ENCODE measurements at places on chromosomes 4 and X. TPM values are rescaled to one million over a fixed set of nuclear protein-coding genes. Genes with fewer than 3 reads are reported as not detected.

- no peaks in the 10 kb centered on the region for H3K4me1 ChIP-seq
- no peak for DNase-seq
- H3K27ac ChIP-seq = no peak overlapping the region
Measured at GRCh38 chrX:113399506-113400192, 559.0 kb upstream of the AMOT start.

DNA sequence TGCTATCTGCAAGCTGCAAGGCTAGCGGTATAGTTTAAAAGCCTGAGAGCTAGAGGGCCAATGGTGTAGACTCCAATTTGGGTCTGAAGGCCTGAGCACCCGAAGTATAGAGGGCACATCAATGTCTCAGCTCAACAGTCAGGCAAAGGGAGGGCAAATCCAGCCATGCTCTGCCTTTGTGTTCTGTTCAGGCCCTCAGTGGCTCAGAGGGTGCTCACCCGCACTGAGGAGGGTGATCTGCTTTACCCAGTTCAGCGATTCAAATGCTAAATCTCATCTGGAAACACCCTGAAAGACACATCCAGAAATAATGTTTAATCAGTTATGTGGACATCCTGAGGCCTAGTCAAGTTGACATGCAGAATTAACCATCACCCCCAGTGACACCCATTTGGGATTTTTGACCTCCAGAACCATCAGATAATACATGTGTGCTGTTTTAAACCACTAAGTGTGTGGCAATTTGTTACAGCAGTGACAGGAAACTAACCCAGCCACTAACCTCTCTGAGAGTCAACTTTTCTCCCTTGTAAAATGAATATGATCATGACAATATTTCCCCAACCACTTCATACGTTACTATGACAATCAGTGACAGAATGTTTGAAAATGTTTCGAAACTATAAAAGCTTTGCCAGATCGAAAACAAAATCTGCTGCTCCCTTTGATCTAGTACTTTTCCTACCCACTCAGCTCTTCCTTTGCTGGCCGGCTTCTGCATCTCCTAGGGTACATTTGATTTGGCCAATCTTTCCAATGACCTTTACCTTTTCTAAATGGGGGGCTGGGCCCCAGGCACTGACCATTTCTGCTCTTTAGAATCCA, 8.4 kb upstream of the TBL1X start:
- no peaks in the 10 kb centered on the region for H3K27me3 ChIP-seq
- no peaks in the 10 kb centered on the region for H3K4me1 ChIP-seq
- no peak for DNase-seq
- no peaks in the 10 kb centered on the region for H3K36me3 ChIP-seq
- H3K4me3 ChIP-seq = no peak overlapping the region
- no peak overlapping the region for H3K27ac ChIP-seq

DNA sequence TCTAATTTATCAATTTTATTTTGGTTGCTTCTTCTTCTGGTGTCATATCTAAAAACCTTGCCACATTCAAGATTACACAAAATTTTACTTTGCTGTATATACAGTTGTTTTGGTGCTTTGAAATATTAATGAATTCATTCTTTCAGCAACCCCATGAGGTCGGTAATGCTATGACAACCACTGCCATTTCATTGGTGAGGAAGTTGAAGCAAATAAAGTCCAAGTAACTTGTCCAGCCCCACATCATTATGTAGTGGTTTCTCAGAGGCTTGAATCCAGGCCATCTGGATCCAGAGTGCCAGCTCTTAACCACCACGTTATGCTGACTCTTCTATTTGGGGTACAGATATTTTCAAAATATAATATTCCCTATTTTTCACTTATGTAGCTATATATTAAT, 42.2 kb downstream of the UGT2A3 start:
- H3K27ac ChIP-seq = no peak overlapping the region
- no peak overlapping the region for H3K4me3 ChIP-seq
- H3K36me3 ChIP-seq = no peaks in the 10 kb centered on the region
- no peak for DNase-seq

RAB33B gene
- 11.4 TPM for total RNA-seq

DNA sequence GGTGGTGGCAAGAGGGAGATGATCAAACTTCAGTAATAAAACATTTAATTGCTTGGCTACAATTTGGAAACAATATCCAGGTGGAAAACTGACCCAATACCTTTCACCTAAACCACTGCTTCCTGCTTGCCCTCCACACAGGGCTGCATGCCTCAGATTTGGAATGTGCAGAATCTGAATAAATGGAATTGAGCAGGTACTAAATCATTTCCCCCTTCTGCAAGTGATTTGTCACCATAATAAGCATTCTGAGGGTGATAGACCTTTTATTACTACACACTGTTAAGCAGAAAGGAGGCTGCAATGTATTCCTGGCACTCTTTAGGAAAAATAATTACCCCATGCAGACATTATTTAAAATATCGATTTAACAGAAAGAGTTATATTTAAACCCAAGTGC, 291.8 kb downstream of the IDS start:
- no peak overlapping the region for H3K4me3 ChIP-seq
- H3K27ac ChIP-seq = no peak overlapping the region
- no peaks in the 10 kb centered on the region for H3K27me3 ChIP-seq
- H3K36me3 ChIP-seq = no peaks in the 10 kb centered on the region
- H3K4me1 ChIP-seq = no peaks in the 10 kb centered on the region
- DNase-seq = no peak

DNA sequence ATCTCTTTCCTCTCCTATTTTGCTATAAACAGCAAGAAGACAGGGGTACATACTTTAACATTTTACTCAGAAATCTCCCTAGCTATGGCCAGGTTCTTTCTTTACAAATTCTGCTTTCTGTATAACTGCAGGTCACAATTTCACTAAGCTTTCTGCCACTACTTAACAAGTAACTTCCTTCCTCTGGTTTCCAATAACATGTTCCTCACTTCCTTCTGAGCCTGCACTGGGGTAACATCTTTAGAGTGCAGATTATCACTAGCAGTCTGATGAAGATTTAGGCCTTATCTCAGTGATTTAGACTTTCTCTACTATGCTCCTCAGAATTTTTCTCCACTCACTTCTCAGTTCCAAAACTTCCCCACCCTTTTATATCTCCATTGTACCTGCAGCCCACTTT, 1930.5 kb upstream of the AGA start:
- no peaks in the 10 kb centered on the region for H3K27me3 ChIP-seq
- no peak overlapping the region for H3K27ac ChIP-seq
- no peak overlapping the region for H3K4me3 ChIP-seq
- H3K4me1 ChIP-seq = peaks cover 8% of the 10 kb centered on the region

GRCh38 chr4:14149176-14150053, 521.9 kb upstream of the BOD1L1 start:
- H3K36me3 ChIP-seq = no peaks in the 10 kb centered on the region
- peaks cover 6% of the 10 kb centered on the region for H3K4me1 ChIP-seq
- no peak for DNase-seq
- no peak overlapping the region for H3K27ac ChIP-seq
- H3K4me3 ChIP-seq = no peak overlapping the region
- H3K27me3 ChIP-seq = no peaks in the 10 kb centered on the region

GRCh38 chr4:182367153-182367552, 124.0 kb downstream of the TENM3 start:
- no peak overlapping the region for H3K27ac ChIP-seq
- DNase-seq = no peak
- H3K36me3 ChIP-seq = no peaks in the 10 kb centered on the region
- H3K4me3 ChIP-seq = no peak overlapping the region

- DNase-seq = no peak
- no peak overlapping the region for H3K4me3 ChIP-seq
- no peaks in the 10 kb centered on the region for H3K36me3 ChIP-seq
- H3K4me1 ChIP-seq = peaks cover 2% of the 10 kb centered on the region
Measured at GRCh38 chr4:104631000-104631399, 136.3 kb upstream of the CXXC4 start.

ATP5ME gene
- total RNA-seq = 289 TPM

DNA sequence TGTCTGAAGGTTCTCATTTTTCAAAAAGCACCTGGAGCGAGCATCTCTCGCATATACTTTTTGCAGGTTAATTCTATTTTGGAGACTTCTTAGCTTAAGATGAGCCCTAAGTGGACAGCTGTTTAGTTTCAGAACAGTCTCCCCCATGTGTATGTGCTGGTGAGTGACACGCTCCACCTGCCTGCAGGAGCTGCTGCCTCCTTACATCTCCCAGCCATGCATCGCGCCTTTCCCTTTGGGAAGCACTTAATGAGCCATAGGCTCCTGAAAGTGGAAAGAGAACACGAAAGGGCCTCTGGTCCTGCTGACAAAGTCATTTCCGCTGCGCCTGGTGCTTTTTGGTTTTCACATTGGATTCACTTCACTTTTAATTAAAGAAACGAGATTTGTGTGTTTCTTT, 56.1 kb downstream of the TRIML2 start:
- no peak for DNase-seq
- H3K27me3 ChIP-seq = no peaks in the 10 kb centered on the region
- no peak overlapping the region for H3K27ac ChIP-seq
- no peak overlapping the region for H3K4me3 ChIP-seq
- no peaks in the 10 kb centered on the region for H3K4me1 ChIP-seq
- no peaks in the 10 kb centered on the region for H3K36me3 ChIP-seq

- H3K4me1 ChIP-seq = no peaks in the 10 kb centered on the region
- no peak overlapping the region for H3K4me3 ChIP-seq
Measured at GRCh38 chrX:19695884-19696283, 180.6 kb upstream of the MAP3K15 start.

GRCh38 chrX:102979536-102979935, 42.5 kb downstream of the RAB40AL start:
- DNase-seq = no peak
- no peak overlapping the region for H3K4me3 ChIP-seq
- no peak overlapping the region for H3K27ac ChIP-seq
- H3K4me1 ChIP-seq = peaks cover 6% of the 10 kb centered on the region
- H3K27me3 ChIP-seq = peaks cover 7% of the 10 kb centered on the region

ATP10D gene
- 9.3 TPM for total RNA-seq

DNA sequence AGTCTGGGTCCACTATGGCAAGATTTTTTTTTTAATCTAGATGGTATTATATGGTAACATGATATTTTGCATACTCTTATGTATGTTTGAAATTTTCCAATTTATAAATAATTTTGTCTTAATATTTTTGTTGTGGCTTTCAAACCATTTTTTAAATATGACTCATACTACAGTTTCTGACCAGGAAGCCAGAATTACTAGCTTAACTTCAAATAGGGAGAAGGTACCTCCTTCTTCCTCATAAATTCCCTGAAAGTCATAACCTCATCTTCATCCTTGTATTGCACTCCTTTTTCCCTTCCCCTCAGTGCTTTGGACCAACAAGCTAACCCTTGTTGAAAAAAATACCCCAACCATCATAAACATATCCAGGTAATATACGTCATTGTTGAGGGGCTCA, 21.6 kb downstream of the ARAP2 start:
- no peak overlapping the region for H3K27ac ChIP-seq

- no peaks in the 10 kb centered on the region for H3K36me3 ChIP-seq
- H3K27ac ChIP-seq = no peak overlapping the region
- DNase-seq = peak; percentile 23
- H3K4me3 ChIP-seq = no peak overlapping the region
Measured at GRCh38 chr4:137180349-137180748, 351.9 kb downstream of the PCDH18 start.

GRCh38 chrX:56554870-56555269, 8.6 kb upstream of the UBQLN2 start:
- H3K27ac ChIP-seq = no peak overlapping the region
- no peaks in the 10 kb centered on the region for H3K36me3 ChIP-seq

TLR2 gene
- not detected for total RNA-seq

ETDC gene
- not detected for total RNA-seq

MSL3 gene
- 55.0 TPM for total RNA-seq

- H3K36me3 ChIP-seq = peaks cover 37% of the 10 kb centered on the region
- no peaks in the 10 kb centered on the region for H3K27me3 ChIP-seq
- H3K4me3 ChIP-seq = peak overlapping the region; percentile 17
- no peak overlapping the region for H3K27ac ChIP-seq
Measured at GRCh38 chr4:128854433-128854832, 44.9 kb downstream of the JADE1 start.

CD40LG gene
- not detected for total RNA-seq

DNA sequence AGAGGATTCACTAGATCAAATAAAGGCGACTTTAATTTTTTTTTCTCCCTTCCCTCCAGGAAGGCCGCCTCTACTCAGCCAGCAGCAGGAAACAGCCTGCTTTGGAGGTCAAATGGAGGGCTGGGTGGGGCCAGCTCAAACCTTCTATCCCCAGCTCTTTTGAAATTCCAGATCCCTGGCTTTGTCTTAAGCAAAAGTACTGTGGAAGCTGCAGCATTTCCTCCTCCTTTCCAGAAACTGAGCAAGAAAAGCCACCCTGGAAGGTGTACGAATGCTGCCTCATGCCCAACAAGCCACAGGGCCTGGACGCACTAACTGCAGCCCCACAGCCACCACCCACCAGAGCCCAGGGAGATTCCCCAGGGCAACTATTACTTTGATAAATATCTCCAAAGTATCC, 55.1 kb upstream of the ZCCHC13 start:
- H3K27me3 ChIP-seq = no peaks in the 10 kb centered on the region
- no peak overlapping the region for H3K27ac ChIP-seq
- peaks cover 13% of the 10 kb centered on the region for H3K4me1 ChIP-seq
- H3K4me3 ChIP-seq = no peak overlapping the region
- DNase-seq = peak; percentile 22

SPIN4 gene
- total RNA-seq = 135 TPM

DNA sequence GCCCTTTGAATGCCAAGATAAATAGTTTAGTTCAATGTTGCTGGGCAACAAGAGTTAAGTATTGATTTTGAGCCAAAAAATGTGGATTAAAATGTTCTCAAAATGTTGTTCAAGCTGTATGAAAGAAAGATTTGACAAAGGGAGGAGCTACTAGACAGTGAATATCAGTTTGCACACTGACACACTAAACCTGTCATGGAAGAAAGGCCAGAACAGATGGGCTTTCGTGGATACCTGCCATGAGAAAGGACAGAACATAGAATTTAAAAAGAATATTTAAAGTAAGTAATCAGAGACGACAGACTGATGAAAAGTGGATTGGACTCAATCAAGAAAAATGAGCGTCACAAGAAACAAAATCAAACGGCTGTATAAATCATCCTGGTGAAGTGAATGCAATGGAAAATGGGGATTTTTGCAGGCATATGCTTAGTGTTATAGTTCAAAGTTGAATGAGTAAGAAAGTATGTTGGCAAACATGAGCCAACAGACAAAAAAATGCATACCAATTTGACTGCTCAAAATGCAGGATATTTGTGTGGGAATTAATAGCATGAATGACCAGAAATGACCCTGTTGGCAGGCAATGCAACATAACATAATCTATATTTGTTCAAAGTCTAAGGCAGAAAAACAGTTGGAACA, 7.4 kb downstream of the PCDH18 start:
- H3K4me1 ChIP-seq = peaks cover 9% of the 10 kb centered on the region
- H3K27me3 ChIP-seq = no peaks in the 10 kb centered on the region
- H3K27ac ChIP-seq = no peak overlapping the region
- H3K36me3 ChIP-seq = peaks cover 16% of the 10 kb centered on the region

All from endothelial cell (in vitro differentiated cells).